NCI-H1930 (cell line): ENCODE measurements at places on chromosomes 16 and 17.

- no peak for DNase-seq
Observed at GRCh38 chr16:87826798-87827587, 42.3 kb downstream of the SLC7A5 start.

DNA sequence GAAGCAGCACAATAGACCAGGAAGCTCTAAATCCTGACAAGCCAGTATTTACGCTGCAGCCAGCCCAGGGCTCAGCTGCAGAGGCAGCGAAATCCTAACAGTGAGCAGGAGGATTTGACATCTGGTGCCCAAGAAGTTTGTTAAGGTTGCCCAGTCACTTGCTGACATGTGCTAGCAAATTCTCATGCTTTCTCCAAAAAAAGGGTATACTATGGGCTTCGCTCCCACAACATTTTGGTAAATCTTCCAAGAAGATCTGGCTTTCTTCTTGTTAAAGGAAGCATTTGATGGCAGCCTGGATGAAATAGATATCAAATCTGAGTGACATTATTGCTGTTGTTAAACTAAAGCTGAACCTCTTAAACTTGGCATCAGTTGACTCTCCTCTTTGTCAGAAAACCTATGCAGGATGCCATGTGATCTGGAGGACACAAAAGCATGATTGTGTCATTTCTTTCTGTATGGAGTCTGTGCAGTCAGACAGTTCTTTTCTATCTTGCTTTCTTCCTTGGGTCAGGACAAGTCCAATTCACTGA is 949.7 kb upstream of the RBFOX1 start:
- DNase-seq, result no peak

GRCh38 chr16:23384878-23385277 is 68.1 kb downstream of the COG7 start:
- no peak for DNase-seq

GRCh38 chr17:3535253-3535995 is 22.2 kb downstream of the TRPV3 start:
- DNase-seq, result peak; percentile 61

GRCh38 chr17:33021731-33022408 is 30.2 kb downstream of the SPACA3 start:
- no peak for DNase-seq

GRCh38 chr16:62190426-62190825 is 154.2 kb upstream of the CDH8 start:
- DNase-seq, result no peak

DNA sequence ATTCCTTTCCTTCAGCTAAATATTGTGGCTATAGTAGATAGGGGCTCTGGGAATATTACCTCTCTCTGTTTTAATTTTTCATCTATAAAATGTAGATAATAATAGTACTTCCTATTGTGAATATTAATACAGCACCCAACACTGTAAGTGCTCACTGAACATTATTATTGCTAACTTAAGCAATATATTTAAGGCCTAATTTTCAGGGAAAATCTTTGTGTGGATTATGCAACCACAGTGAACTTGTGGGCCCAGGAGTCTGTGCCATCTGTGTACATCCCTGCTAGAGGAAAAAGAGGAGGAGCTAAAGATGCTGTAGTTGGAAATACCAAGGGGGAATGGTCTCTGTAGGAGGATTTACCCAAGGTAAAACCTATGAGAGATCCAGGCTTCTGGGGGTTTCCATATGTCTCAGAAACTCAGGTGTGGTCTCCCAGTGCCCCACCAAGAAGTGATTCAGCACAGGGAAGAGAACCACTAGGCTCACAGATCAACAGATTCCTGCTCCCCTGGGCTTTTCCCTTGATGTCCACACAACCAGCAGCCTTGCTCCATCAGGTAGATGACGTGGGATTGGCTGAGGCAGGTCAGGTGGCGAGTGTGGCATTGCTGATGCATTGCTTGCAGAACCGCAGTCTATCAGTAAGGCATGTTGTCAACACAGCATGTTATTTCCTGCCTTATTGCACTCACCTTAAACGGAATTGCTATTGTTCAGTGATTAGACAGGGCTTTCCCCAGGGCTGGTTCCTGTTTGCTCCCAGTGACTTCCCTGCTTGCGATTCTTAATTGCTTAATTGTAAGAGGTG is 1.6 kb upstream of the N4BP1 start:
- DNase-seq, result peak; percentile 0
